Spleen (tissue), 13 donors: ENCODE measurements at places on chromosomes 3 and 15. TPM values are rescaled to one million over a fixed set of nuclear protein-coding genes. Genes with fewer than 3 reads are reported as not detected.

Gene TM4SF18
- 39.6 TPM for total RNA-seq

- H3K27me3 ChIP-seq: no peaks in the 10 kb centered on the region
- no peak for DNase-seq
- H3K27ac ChIP-seq: no peak overlapping the region
- no peak overlapping the region for H3K4me3 ChIP-seq
- H3K4me1 ChIP-seq: no peaks in the 10 kb centered on the region
- no peaks in the 10 kb centered on the region for H3K36me3 ChIP-seq
Observed at GRCh38 chr3:61573441-61573840, 12.1 kb downstream of the PTPRG start.

DNA sequence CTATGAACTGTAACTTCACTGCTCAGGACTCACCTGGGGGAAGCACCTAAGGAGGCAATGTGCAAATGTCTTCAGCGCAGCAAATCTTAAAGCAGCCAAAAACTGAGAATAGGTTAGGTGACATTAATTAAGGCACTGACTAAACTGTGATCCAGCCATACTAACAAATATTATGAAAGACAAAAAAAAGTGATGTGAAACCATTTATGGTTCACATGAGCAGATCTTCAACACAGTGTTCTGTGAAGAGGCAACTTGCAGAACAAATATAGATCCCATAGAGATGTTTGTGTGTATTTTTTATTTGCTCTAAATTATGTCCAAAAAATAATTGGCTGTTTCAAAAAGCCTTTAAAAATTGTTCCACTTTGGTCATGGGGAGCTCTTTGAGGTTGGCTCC, 24.1 kb upstream of the MITF start:
- no peaks in the 10 kb centered on the region for H3K36me3 ChIP-seq
- no peaks in the 10 kb centered on the region for H3K27me3 ChIP-seq
- DNase-seq: no peak
- H3K27ac ChIP-seq: no peak overlapping the region
- no peaks in the 10 kb centered on the region for H3K4me1 ChIP-seq

GRCh38 chr15:50128266-50128665, 9.2 kb upstream of the ATP8B4 start:
- H3K36me3 ChIP-seq: no peaks in the 10 kb centered on the region
- no peak overlapping the region for H3K27ac ChIP-seq
- H3K4me1 ChIP-seq: no peaks in the 10 kb centered on the region
- H3K27me3 ChIP-seq: no peaks in the 10 kb centered on the region
- DNase-seq: peak; percentile 76

GRCh38 chr15:80988148-80988796, 1.3 kb downstream of the MESD start:
- H3K4me3 ChIP-seq: peak overlapping the region; percentile 89
- peaks cover 78% of the 10 kb centered on the region for H3K4me1 ChIP-seq
- H3K27me3 ChIP-seq: no peaks in the 10 kb centered on the region

Gene CFAP100
- not detected for total RNA-seq

Gene GPR62
- not detected for total RNA-seq

- H3K36me3 ChIP-seq: no peaks in the 10 kb centered on the region
- H3K4me1 ChIP-seq: no peaks in the 10 kb centered on the region
Observed at GRCh38 chr3:98240131-98240530, 23.9 kb upstream of the OR5H6 start.

DNA sequence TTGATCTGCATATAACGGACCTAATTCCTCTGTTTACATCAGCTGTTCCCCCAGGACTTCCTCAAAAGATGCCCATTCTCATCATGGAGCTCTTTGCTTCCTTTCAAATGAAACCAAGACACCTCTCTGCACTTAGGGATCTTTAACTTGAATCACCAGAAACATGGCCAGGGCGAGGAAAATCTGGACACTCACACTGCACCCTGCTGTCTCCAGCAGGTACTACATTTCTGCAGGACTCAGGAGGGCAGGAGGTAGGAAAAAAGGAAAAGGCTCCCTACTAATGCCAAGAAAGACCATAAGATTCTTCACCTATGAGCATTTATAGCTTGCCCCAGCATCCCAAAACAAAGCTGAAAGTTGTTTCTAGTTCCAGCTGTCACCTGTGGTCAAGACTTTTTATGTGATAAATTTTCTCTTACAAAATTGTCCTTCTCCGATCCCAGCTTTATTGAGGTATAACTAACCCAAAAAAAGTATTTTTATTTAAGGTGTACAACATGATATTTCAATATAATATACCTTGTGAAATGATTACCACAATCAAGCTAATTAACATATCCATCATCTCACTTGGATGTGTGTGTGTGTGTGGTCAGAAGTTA, 87.3 kb upstream of the C15orf61 start:
- no peak overlapping the region for H3K4me3 ChIP-seq
- no peaks in the 10 kb centered on the region for H3K4me1 ChIP-seq
- no peak overlapping the region for H3K27ac ChIP-seq
- H3K36me3 ChIP-seq: no peaks in the 10 kb centered on the region
- DNase-seq: no peak

DNA sequence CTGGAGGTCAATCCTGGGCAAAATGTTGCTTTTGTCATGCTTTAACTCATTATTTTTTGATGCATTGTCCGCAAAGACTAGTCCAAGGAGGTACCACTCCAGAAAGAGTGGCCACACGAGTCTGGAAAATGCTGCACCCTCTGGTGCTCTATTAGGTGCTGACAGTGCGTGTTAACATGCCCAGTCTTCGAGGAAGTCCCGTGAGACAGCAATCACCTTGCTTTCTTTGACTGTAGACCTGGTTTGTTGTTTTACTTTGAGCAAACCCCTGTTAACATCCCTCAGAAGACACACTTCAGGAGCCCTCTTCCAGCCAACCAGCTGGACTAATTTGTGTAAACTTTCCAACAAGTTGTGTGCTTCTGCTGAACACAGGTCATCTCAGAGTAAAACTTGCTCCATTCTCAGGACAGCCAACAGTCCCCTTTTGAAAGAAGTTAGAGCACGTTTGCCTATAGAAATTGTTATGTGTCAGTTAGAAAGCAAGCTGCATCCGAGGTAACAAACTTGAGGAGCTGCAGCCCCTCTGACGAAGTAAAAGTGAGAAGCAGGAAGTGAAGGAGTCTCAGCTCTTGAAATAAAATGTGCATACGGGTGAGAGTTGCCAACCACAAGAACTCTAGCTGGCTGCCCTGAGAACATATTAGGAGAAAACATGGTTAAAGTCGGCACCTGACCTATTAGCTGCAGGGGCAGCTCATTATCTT, 205.0 kb downstream of the LPP start:
- H3K4me3 ChIP-seq: no peak overlapping the region
- H3K27me3 ChIP-seq: no peaks in the 10 kb centered on the region
- peak overlapping the region; percentile 76 for H3K27ac ChIP-seq

- H3K27me3 ChIP-seq: no peaks in the 10 kb centered on the region
- H3K27ac ChIP-seq: peak overlapping the region; percentile 48
- no peaks in the 10 kb centered on the region for H3K4me1 ChIP-seq
- no peak overlapping the region for H3K4me3 ChIP-seq
Observed at GRCh38 chr3:197882586-197882985, 67.4 kb upstream of the RPL35A start.

DNA sequence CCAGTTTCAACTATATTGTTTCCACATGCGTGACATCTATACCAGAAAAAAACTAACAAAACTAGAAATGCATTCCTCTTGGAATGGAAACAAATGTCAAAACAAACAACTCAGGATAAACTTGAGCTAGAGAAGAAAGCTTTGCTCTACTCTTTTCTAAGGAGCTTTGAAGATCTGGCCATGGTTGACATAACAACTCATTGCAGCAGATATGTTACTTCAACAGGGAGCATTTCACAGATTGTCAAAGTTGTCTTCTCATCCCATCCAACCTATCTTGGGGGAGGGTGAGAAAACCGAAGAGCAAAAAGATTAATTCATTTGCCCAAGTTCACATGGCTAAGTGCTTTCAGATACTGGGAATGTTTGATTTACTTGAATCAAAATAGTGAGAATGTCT, 484.4 kb downstream of the CNTN4 start:
- H3K27ac ChIP-seq: no peak overlapping the region
- no peaks in the 10 kb centered on the region for H3K27me3 ChIP-seq
- H3K36me3 ChIP-seq: no peaks in the 10 kb centered on the region
- DNase-seq: no peak

GRCh38 chr15:23370578-23370977, 16.0 kb downstream of the GOLGA8S start:
- DNase-seq: no peak
- H3K27ac ChIP-seq: no peak overlapping the region
- no peaks in the 10 kb centered on the region for H3K36me3 ChIP-seq

GRCh38 chr3:168654700-168655099, 559.0 kb upstream of the GOLIM4 start:
- H3K27ac ChIP-seq: no peak overlapping the region
- DNase-seq: no peak
- no peaks in the 10 kb centered on the region for H3K36me3 ChIP-seq
- H3K4me1 ChIP-seq: no peaks in the 10 kb centered on the region

DNA sequence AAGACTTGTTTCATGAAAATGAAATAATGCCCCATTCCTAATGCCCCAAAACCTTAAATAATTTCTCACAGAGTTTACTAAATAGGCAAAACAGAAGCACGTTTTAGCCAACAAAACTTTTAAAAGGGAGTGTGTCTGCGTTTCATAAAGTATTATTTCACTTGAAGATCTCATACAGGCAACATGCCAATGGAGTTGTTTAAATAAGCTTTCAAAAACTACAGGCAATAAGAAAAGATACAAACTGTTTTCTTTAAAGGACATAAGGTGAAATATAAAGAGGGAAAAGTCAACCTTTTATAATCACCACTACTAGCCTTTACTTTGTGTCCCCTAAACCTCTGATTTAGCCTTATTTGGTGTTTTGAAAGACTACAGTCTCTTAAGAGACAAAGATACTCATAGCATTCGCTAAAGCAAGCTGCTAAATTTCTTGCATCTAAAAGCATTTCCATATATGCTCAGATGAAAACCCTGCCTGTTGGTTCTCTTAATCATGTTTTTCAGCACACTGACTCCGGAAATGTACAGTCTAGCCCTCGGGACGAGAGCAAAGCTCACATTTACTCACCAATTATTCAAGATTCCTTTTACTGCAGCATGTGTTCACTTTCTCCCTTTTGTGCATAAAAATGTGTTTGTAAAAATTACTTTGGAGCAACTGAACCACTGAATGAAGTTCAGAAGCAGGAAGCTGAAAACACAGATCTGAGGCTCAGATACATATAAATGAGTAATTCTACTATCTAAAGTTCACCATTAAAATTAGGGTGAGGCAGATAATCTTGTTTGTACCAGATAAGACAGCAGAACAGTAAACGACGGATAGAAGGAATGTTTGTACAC, 119.0 kb downstream of the GOLIM4 start:
- no peaks in the 10 kb centered on the region for H3K36me3 ChIP-seq
- H3K27me3 ChIP-seq: no peaks in the 10 kb centered on the region
- no peak for DNase-seq
- no peaks in the 10 kb centered on the region for H3K4me1 ChIP-seq
- H3K4me3 ChIP-seq: no peak overlapping the region

DNA sequence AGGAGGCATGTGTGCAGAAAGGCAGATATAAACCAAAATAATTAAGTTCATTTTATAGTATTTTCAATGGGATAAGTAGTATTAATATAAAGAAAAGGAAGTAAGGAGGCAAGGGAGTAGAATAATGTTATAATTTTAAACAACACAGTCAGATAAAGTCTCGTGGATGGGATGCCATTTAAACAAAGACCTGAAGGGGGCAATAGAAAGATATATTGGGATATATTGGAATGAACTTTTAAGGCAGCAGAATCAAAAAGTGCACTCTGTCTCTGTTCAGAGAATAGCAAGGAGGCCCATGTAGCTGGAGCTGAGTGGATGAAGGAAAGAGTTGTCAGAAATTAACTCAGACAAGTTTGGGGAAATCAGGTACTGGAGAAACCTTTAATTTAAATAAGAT, 158.7 kb downstream of the CGGBP1 start:
- H3K36me3 ChIP-seq: no peaks in the 10 kb centered on the region
- H3K27me3 ChIP-seq: no peaks in the 10 kb centered on the region
- no peak overlapping the region for H3K27ac ChIP-seq

DNA sequence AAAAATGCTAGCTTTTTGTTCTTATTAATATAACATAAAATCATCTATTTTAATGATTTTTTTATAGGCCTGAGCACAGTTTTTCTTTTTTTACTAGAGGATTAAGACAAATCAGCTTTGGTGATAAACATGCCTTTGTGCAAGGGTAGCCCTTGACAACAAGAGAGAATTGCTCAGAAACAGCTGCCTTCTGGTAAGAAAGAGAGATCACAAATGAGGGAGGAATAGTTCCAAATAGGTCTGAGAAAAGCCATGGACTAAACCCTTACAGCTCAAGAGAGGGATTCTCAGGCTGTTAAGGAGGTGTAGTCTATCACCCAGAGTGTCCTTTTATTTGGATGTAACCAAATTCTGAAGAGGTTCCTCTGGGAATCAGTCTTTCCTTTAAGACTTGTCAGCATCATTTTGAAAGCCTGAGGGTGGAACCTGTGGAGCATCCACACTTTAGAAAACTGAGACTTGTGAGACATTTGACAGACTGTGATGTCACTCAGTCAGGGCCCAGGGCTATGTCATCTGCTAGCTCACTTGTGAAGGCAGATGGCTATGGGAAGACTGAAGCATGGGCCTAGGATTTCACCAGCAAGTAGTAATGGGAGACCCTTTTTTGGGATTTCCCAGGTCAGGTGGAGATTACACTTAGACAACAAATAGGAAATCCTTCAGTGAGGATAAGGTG, 102.9 kb upstream of the KCNAB1 start:
- no peak for DNase-seq
- no peaks in the 10 kb centered on the region for H3K27me3 ChIP-seq
- H3K36me3 ChIP-seq: no peaks in the 10 kb centered on the region
- no peak overlapping the region for H3K27ac ChIP-seq
- H3K4me1 ChIP-seq: no peaks in the 10 kb centered on the region
- H3K4me3 ChIP-seq: no peak overlapping the region

GRCh38 chr3:62325896-62326295, 47.5 kb downstream of the FEZF2 start:
- no peak overlapping the region for H3K27ac ChIP-seq
- no peaks in the 10 kb centered on the region for H3K4me1 ChIP-seq
- no peak overlapping the region for H3K4me3 ChIP-seq
- no peak for DNase-seq

- H3K27me3 ChIP-seq: no peaks in the 10 kb centered on the region
- no peaks in the 10 kb centered on the region for H3K36me3 ChIP-seq
- no peak for DNase-seq
- peaks cover 11% of the 10 kb centered on the region for H3K4me1 ChIP-seq
Observed at GRCh38 chr15:73601451-73602445, 31.4 kb downstream of the NPTN start.

- peaks cover 7% of the 10 kb centered on the region for H3K27me3 ChIP-seq
- peaks cover 3% of the 10 kb centered on the region for H3K4me1 ChIP-seq
- H3K36me3 ChIP-seq: no peaks in the 10 kb centered on the region
- no peak overlapping the region for H3K4me3 ChIP-seq
Observed at GRCh38 chr15:20353966-20354883, 187.4 kb downstream of the GOLGA6L6 start.

Gene CLDN18
- not detected for total RNA-seq

Gene ZNF80
- total RNA-seq: 2.2 TPM

Gene TM6SF1
- total RNA-seq: 13.2 TPM

Gene PLSCR5
- total RNA-seq: not detected

Gene CELSR3
- 2.3 TPM for total RNA-seq

GRCh38 chr3:80213086-80213485, 445.3 kb upstream of the ROBO1 start:
- DNase-seq: no peak
- no peak overlapping the region for H3K4me3 ChIP-seq
- no peaks in the 10 kb centered on the region for H3K4me1 ChIP-seq
- no peaks in the 10 kb centered on the region for H3K27me3 ChIP-seq

Gene CHRM5
- total RNA-seq: not detected

Gene PPM1L
- 11.9 TPM for total RNA-seq

Gene CNTN3
- total RNA-seq: 2.3 TPM

- no peak for DNase-seq
- H3K27me3 ChIP-seq: no peaks in the 10 kb centered on the region
- no peaks in the 10 kb centered on the region for H3K36me3 ChIP-seq
Observed at GRCh38 chr3:174844746-174845145, 14.4 kb upstream of the NAALADL2 start.

Gene TXNRD3
- 4.7 TPM for total RNA-seq

Gene LRRIQ4
- 0.19 TPM for total RNA-seq
